Stimulated activated CD4-positive, alpha-beta T cell treated with anti-CD3 and anti-CD28 coated beads, Interleukin-4, amount 100 ng/mL, for 1 hour (primary cell): ENCODE measurements at places on chromosomes 13 and 19.

DNA sequence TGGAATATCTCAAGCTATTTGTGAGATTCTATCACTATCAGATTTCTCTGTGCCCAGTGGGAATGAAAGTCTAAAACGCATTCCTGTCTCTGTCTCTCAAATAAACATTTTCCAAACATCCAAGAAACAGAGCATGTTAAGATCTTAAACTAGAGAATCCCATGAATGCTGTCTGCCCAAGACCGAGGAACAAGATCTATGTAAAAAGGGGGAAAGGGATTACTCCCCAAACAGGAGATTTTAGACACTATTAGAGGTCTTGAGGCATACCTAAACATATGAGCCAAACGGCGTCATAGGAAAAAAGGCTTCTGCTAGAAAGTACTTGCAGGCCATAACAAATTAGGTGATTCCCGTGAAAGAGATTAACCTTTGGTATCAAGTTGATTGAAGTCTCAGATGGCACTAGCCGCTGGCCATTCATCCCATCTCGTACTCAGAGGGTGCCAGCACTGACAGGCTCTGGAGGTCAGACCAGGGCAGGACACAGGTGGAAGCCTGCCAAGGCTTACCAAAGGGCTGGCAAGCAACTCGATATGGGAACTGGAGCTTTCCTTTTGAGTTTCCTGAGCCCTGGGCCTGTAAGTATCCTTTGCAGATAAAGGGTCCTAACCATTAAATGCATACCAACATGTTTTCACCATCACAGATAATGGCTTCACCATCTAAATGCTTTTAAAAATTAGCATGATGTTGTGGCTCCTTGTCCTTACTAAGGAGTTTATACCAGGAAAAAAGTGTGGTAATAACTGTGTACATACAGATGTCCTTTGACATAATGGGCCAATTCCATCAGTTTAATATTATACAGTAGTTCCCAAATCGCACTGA lies 225.2 kb downstream of the FOXO1 start:
- no peak for DNase-seq

DNA sequence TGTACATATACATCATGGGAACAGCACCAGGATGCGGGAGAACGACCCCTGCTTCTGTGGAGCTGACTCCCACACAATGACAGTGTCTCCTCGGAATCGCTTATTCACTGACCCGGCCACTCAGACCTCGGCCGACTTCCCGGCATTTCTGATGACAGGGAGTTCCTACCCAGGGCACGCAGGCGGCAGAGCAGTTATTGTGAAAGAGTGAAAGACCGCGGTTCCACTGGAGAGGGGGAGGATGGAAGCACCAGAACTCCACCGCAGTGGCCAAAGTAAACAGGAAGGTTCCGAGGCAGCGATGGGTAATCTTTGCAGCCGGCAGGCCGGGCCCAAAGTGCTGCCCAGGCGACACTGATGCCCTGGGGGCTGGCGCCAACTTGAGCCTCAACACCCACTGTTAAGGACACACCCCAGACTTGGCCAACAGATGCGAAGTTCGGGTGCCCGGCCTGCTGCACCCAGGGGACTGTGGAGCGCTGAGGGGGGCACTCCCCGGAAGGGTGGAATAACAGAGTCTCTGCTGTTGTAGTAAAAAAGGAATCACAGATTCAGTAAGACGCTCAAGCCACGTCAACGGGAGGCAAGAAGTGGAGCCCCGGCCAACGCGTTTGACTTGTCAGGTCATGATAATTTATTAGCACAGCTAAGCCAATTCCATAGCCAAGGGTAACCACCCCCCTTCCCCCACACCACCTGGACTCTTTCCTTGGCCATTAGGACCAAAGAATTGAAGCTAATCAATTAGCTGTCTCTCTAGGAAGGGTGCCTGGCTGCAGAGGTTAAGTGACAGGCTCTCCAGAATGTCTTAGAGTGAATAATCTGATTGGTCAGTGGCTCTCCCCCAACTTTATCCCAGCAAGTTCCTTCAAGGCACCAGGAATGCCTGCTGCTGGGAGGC lies 5.8 kb downstream of the MLLT1 start:
- no peak for DNase-seq

DNA sequence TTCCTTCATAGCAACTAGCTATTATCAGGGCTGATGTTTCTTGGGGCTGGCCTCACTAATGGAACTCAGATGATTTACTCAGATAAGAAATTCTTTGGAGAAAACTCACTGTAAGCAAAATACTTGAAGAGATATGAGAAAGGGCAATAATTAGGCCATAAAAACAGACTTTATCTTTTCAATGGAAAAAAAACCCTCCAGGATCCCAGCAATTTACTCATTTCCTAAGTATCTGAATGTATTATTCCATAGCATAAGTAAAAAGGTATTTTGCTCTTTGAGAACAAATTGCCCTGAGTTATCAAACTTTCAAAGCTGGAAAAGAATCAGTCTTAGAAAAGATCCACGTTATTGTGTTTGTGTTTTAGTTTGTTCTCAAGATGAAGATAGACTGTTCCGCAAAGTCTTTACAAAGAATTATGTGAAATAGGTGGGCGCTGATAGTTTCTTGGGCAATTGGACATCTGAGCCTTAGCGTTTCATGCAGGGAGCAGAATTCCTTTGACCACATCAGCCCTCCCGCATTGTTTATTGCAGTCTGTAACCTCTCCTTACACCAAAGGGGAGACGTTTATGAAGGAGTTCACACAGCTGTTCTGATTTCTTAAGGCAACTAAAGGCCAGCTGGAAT lies 29.1 kb upstream of the CSNK1A1L start:
- DNase-seq, result no peak

GRCh38 chr13:87821512-87821911 lies 150.3 kb downstream of the SLITRK5 start:
- DNase-seq, result no peak

GRCh38 chr13:52125547-52125946 lies 3.3 kb downstream of the NEK5 start:
- DNase-seq, result no peak

DNA sequence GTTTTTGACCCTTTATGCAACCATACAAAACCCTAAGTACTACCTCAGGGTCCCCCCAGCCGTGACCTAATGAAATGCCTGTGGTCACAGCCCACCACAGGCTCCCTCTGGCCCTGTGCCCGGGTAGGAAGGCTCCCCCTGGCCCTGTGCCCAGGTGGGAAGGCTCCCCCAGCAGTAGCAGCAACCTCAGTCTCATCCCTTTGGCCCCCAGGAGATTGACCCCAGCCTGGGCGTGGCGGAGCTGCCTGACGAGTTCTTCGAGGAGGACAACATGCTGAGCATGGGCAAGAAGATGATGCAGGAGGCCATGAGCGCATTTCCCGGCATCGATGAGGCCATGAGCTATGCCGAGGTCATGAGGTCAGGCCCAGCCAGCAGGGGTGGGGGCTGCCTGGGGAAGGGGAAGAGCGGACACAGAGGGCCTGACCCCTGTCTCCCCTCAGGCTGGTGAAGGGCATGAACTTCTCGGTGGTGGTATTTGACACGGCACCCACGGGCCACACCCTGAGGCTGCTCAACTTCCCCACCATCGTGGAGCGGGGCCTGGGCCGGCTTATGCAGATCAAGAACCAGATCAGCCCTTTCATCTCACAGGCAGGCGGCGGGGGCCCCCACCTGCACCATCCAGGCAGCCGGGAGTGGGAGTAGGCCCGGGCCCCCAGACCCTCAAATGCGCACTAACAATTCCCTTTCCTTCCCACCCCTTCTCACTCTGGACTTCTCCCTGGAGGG lies 6.3 kb upstream of the BEST2 start:
- no peak for DNase-seq

GRCh38 chr13:68940049-68940448 lies 1167.6 kb upstream of the ATXN8OS start:
- DNase-seq, result no peak

GRCh38 chr19:13646758-13647157 lies 117.6 kb upstream of the MRI1 start:
- no peak for DNase-seq

- no peak for DNase-seq
Observed at GRCh38 chr13:29480893-29481525, 114.5 kb downstream of the SLC7A1 start.

DNA sequence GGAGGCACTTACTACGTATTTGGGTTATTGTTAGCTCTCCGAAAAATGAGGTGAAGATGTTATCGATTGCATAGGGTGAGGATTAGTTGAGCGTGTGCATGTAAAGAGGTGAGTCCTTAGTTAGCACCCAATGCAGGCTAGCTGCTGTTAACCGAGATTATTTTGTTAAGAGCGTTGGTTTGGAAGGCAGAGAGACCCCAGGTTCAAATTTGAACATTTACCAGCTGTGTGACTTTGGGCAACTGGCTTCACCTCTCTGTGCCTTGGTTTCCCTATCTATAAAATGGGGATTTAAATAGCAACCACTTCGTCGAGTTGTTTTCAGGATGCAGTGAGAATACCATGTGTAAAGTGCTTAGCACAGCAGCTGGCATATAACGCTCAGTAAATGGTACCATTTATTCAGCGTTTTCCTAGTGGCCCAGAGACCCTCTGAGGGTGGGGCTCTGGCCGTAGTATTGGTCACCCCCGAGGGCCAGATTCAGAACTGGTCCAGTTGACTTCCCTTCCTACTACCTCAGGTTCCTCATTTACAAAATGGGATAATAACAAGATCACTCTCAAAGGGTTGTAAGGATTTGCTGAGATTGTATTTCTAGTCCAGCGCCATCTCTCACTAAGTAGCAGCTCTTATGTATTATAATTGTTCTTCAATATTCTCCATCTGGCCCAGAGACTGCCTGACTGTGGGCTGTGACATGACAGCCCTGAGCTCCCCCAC lies 887 bp downstream of the SIPA1L3 start:
- DNase-seq, result no peak

DNA sequence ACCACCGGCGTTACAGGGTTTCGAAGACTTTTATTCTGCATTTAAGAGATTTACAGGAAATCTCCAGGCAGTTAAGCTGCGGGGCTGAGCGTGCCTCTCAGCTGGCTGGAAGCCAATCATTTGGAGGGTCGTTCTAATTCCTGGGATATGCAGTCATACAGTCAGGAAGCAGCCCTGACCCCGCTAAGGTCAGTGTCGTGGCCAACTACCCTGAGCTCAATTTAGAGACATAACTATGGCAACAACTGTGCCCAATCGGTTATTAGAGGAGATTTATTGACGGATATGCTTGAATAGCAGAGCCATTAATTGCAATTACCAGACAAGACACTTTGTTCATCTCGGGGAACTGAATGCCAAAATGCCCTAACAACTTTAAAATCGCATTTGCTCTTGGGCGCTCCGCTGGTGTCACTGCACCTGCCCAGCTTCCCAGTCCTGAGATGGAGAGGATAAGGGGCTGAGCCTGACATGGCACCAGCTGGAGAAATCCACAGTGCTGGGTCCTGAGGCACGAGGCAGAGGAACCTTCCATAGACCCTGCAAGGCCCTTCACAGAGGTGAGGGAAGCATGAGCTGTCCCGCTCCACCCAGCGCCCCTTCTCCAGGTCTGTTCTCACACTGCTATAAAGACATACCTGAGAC lies 15.1 kb upstream of the ZNF507 start:
- DNase-seq, result no peak

- DNase-seq, result peak; percentile 48
Observed at GRCh38 chr13:74575729-74576125, 441.5 kb upstream of the KLF12 start.

DNA sequence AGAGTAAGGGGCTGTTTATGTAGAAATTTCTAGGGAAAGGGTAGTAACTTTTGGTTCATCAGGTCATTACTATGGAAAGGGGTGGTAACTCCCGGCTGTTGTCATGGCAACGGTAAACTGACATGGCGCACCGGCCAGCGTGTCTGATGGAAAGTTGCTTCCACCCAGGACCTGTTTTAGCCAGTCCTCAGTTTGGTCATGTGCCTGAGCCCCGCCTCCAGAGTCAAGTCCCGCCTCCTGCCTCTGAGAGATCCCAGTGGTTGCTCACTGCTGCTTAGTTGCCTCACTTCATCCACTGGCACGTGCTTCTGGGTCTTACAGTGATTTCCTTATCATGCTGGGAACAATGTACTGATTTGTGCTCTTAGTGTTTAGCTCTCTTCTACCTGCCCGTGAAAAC lies 455.2 kb upstream of the ZNF507 start:
- DNase-seq, result no peak

GRCh38 chr13:99434258-99434788 lies 66.9 kb upstream of the TM9SF2 start:
- DNase-seq, result peak; percentile 70

- no peak for DNase-seq
Observed at GRCh38 chr19:845707-846521, 5.1 kb downstream of the PRTN3 start.

DNA sequence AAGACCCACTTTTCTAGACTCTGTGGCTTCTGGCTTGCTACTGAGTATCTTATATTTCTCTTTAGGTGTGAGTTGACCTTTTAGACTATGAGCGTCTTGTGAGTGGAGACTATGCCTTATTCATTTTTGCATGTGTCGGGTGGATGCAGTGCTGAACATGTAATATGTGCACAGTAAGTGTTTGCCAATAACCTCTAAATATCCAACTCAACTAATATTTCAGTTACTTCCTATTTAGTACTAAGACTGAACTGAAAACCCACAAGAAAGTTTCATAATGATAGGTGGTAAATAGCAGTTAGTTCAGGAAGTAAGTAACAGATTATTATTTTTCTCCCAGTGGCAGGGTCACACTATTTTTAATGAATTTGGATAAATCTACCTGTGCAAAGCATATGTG lies 269.3 kb downstream of the KCNRG start:
- DNase-seq, result no peak

- DNase-seq, result no peak
Observed at GRCh38 chr13:23620613-23621315, 50.6 kb downstream of the TNFRSF19 start.

GRCh38 chr19:8585894-8586750 lies 8.9 kb upstream of the MYO1F start:
- DNase-seq, result peak; percentile 60

DNA sequence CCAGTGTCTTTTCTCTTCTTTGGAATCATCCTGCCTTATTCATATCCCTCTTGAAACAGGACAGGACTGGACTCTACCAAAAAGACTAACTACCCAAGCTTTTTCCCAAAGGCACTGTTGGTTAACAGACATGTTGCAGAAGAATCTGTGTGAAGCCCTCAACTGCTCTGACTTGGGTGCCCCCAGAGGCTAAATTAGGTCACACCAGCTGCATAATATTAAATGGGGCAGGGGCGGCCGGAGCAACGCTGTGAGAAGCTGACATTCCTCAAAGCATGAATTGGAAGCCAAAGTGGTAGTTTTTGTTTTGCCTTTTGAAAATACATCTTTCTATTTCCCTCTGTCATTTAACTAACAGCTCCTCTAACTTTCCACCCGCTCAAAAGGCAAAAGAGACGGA lies 185.9 kb downstream of the LHFPL6 start:
- DNase-seq, result no peak
